Left renal cortex interstitium (tissue), 4 donors: ENCODE measurements at places on chromosomes 16 and 17. TPM values are rescaled to one million over a fixed set of nuclear protein-coding genes. Genes with fewer than 3 reads are reported as not detected.

Gene KRTAP2-3
- not detected for polyA plus RNA-seq

Gene MYH1
- polyA plus RNA-seq, result not detected

DNA sequence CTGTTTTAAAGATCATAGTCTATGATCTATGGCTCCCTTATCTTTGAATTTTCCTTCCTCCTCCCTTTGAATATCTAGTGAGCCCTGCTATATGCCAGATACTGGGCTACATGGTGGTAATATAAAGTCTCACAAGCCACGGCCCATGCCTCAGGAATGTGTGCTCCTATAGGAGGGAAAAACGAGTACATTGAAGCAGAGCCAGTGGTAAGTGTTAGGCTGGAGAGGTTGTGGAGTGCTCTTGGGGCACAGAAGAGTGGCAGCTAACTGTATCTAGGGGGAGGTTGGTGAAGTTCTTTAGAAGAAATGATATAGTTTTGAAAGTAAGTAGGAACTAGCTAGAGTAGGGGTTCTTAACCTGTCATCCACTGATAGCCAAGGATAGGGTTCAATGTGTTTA, 105.8 kb upstream of the PMFBP1 start:
- no peak for DNase-seq

- DNase-seq, result no peak
Measured at GRCh38 chr16:72240466-72240865, 68.5 kb upstream of the PMFBP1 start.

DNA sequence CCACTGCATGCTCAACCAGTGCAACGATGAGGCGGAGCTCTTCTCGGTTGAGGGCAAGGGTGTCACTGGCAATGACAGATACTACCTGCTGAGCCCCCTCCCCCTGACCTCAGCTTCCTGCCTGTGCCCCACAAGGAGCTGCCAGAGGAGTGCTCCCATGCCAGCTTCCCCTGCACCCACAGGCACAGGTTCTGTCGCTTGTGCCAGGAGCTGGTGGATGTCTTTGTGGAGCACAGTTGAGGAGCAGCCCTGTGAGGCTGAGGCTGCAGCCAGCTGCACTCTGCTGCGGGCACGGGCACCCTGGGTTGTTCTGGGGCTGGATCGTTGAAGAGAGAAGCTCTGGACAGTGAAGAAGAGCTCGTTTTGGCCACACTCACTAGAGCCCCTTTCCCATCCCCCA, 165.3 kb upstream of the ZNF267 start:
- DNase-seq, result no peak

Gene MGRN1
- polyA plus RNA-seq, result 66.6 TPM

- DNase-seq, result no peak
Measured at GRCh38 chr16:21088646-21089538, 61.8 kb downstream of the DNAH3 start.

DNA sequence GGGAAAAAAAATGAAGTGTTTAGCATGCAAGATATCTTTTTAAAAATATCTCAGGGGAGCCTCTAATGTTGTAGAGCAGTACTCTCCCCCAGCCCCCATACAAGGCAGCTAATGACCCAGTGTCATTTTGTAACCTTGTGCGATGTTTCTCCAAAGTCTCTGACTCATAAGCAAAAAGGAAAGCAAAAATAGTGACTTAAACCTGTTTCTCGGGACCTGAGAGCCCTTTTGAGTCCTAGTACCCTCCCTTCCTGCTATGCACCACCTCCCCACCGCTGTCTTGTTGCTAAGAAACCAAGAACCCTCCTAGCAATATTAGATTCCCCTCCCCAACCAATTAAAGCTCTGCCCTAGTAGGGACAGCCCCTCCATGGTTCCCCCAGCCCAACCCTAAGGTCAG, 2.8 kb downstream of the MYCBPAP start:
- DNase-seq, result no peak

Gene C17orf107
- 1.6 TPM for polyA plus RNA-seq

DNA sequence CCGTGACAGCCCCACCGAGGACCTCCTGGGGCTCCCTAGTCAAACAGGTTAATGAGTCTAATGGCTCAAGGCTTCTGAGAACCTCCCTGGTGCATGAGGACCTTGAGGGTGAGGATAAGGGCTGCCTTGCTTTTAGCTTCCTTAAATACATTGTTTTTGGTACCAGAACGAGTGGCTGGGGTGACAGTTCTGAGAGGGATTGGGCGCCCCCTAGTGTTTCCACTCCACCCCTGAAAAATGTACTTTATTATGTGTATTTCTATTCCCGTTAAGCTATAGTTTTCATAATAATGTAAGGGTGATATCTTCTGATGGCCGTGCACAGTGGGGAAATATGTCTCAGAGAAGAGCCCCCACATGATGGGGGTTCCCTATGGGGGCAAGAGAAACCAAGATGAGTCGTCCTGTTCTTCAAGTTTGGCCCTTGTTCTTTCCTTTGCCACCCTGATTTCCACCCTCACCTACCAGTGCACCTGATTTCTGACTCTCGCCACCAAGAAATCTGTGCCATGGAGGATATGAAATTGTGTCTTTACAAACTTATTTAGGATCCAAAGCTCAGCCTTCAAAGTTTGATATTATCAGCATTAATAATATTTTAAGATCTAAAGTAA, 14.5 kb upstream of the VWA3A start:
- no peak for DNase-seq
